Peyer's patch (tissue), 4 donors: ENCODE measurements at places on chromosomes 5 and 9. TPM values are rescaled to one million over a fixed set of nuclear protein-coding genes. Genes with fewer than 3 reads are reported as not detected.

IPO11 gene
- 11.0 TPM for total RNA-seq

OR1J4 gene
- not detected for total RNA-seq

GARIN3 gene
- not detected for total RNA-seq

FAXDC2 gene
- 47.5 TPM for total RNA-seq

TXNDC8 gene
- not detected for total RNA-seq

CA9 gene
- total RNA-seq, result 6.3 TPM

TUSC1 gene
- 12.6 TPM for total RNA-seq

PCDHAC2 gene
- 0.18 TPM for total RNA-seq

PFN3 gene
- not detected for total RNA-seq

TICAM2 gene
- not detected for total RNA-seq

TLE1 gene
- total RNA-seq, result 35.0 TPM

PSIP1 gene
- 71.0 TPM for total RNA-seq

CSNK1A1 gene
- 195 TPM for total RNA-seq

ZBTB26 gene
- 7.1 TPM for total RNA-seq

CAMSAP1 gene
- 21.0 TPM for total RNA-seq

HTR1A gene
- total RNA-seq, result not detected

ST8SIA4 gene
- 1.1 TPM for total RNA-seq

SNX30 gene
- 25.9 TPM for total RNA-seq

BTNL3 gene
- 7.4 TPM for total RNA-seq

PCDHA11 gene
- total RNA-seq, result 0.27 TPM

NSUN2 gene
- total RNA-seq, result 56.7 TPM

C7 gene
- total RNA-seq, result 42.2 TPM

MAST4 gene
- 22.2 TPM for total RNA-seq

ACOT12 gene
- not detected for total RNA-seq

AOPEP gene
- total RNA-seq, result 83.5 TPM

DRD1 gene
- 0.13 TPM for total RNA-seq

MAMDC2 gene
- 8.9 TPM for total RNA-seq

SLC22A4 gene
- total RNA-seq, result 56.6 TPM

SPINK4 gene
- 297 TPM for total RNA-seq

SLC46A2 gene
- total RNA-seq, result not detected

UBE2D2 gene
- total RNA-seq, result 70.6 TPM

SLC34A1 gene
- total RNA-seq, result not detected

AIF1L gene
- total RNA-seq, result 1.5 TPM

SGCD gene
- total RNA-seq, result 0.83 TPM

ATG10 gene
- total RNA-seq, result 3.9 TPM

SPINK7 gene
- not detected for total RNA-seq

GAS1 gene
- total RNA-seq, result 13.1 TPM

GPR150 gene
- total RNA-seq, result 0.95 TPM

PCDHGA3 gene
- total RNA-seq, result 0.40 TPM

SLC6A18 gene
- total RNA-seq, result not detected

IFNA2 gene
- total RNA-seq, result not detected

VLDLR gene
- total RNA-seq, result 0.85 TPM

TAF1L gene
- total RNA-seq, result 0.19 TPM

ARL14EPL gene
- total RNA-seq, result not detected

KDM3B gene
- total RNA-seq, result 55.3 TPM

CREBRF gene
- total RNA-seq, result 75.9 TPM

ANKRD31 gene
- total RNA-seq, result not detected

IFNB1 gene
- total RNA-seq, result not detected

ANGPTL2 gene
- total RNA-seq, result 2.8 TPM

PCDHB3 gene
- total RNA-seq, result 4.1 TPM

GABRP gene
- total RNA-seq, result 1.2 TPM

HNRNPH1 gene
- total RNA-seq, result 586 TPM

LOX gene
- total RNA-seq, result 6.0 TPM

BTNL8 gene
- 6.6 TPM for total RNA-seq

GZMA gene
- total RNA-seq, result 2.2 TPM
